ENCODE measurements at places on chromosomes 16 and 17.
A peak's percentile ranks its signal among the peaks of the same experiment; 100 is the strongest.

- no peak overlapping the region for H3K27ac ChIP-seq
- DNase-seq = no peak
- peak overlapping the region; percentile 34 for H3K4me3 ChIP-seq
- peaks cover 18% of the 10 kb centered on the region for H3K27me3 ChIP-seq
- no peaks in the 10 kb centered on the region for H3K4me1 ChIP-seq
These were observed 15.6 kb upstream of the CBFB start for GRCh38 chr16:67013233-67013822.

GRCh38 chr17:48597528-48597777 is 3.9 kb upstream of the HOXB5 start:
- H3K4me3 ChIP-seq = no peak overlapping the region
- peaks cover 4% of the 10 kb centered on the region for H3K4me1 ChIP-seq

GRCh38 chr16:56102906-56103305 is 88.4 kb upstream of the GNAO1 start:
- no peaks in the 10 kb centered on the region for H3K36me3 ChIP-seq
- H3K27ac ChIP-seq = no peak overlapping the region
- no peak for DNase-seq
- H3K4me3 ChIP-seq = no peak overlapping the region
- no peaks in the 10 kb centered on the region for H3K27me3 ChIP-seq
- no peaks in the 10 kb centered on the region for H3K4me1 ChIP-seq

DNA sequence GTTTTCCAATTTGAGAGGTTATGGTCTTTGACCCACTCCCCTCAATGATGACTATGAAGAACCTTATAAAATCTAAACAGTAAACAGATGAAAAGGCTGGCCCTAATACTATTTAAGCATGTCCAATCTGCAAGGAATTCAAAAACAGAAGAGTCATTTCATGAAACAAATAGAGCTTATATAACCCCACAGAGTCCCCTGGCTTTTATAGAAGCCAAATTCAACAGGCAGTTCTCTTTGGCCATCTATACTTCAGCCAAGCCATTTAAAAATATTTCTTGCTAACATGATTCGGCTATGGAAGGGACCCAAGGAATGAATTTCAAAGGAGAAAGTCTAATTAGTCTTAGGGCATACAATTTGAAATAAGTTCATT is 43.4 kb downstream of the SPOP start:
- H3K36me3 ChIP-seq = no peaks in the 10 kb centered on the region
- no peak overlapping the region for H3K27ac ChIP-seq
- H3K4me1 ChIP-seq = no peaks in the 10 kb centered on the region
- no peaks in the 10 kb centered on the region for H3K27me3 ChIP-seq
- DNase-seq = no peak
- H3K4me3 ChIP-seq = no peak overlapping the region

GRCh38 chr16:14502932-14503741 is 126.9 kb downstream of the PARN start:
- H3K4me1 ChIP-seq = peaks cover 8% of the 10 kb centered on the region
- no peak overlapping the region for H3K27ac ChIP-seq
- no peak overlapping the region for H3K4me3 ChIP-seq
- H3K27me3 ChIP-seq = no peaks in the 10 kb centered on the region

GRCh38 chr16:66369055-66369592 is 2.6 kb downstream of the CDH5 start:
- no peaks in the 10 kb centered on the region for H3K36me3 ChIP-seq
- no peak overlapping the region for H3K27ac ChIP-seq
- no peak overlapping the region for H3K4me3 ChIP-seq
- DNase-seq = no peak
- H3K4me1 ChIP-seq = peaks cover 6% of the 10 kb centered on the region
- no peaks in the 10 kb centered on the region for H3K27me3 ChIP-seq

DNA sequence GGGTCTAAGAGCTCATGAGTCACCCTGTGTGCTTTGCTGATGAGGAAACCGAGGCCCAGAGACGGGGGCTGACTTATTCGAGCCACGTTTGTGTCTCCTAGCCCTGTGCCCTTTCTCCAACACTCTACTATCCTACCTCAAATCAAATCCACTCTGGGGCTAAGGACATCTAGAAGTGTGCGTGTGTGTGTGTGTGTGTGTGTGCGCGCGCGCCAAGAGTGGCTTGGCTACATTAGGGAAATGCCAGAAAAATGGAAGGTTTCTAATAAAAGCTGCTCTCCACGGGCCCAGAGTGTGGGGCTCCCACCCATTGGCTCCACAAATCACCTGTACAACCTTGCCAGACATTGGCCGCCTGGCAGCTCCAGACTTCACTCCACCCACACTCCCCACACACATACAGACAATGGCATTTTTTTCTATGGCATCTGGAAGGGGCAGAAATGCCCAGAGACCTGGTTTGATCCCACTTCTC is 30.3 kb upstream of the PHOSPHO1 start:
- no peaks in the 10 kb centered on the region for H3K36me3 ChIP-seq
- DNase-seq = no peak
- H3K4me1 ChIP-seq = no peaks in the 10 kb centered on the region

- no peaks in the 10 kb centered on the region for H3K27me3 ChIP-seq
- no peak overlapping the region for H3K27ac ChIP-seq
- H3K4me1 ChIP-seq = no peaks in the 10 kb centered on the region
- DNase-seq = no peak
- H3K4me3 ChIP-seq = no peak overlapping the region
- peaks cover under 1% of the 10 kb centered on the region for H3K36me3 ChIP-seq
These were observed 49.0 kb downstream of the RHOT1 start for GRCh38 chr17:32191306-32191705.

DNA sequence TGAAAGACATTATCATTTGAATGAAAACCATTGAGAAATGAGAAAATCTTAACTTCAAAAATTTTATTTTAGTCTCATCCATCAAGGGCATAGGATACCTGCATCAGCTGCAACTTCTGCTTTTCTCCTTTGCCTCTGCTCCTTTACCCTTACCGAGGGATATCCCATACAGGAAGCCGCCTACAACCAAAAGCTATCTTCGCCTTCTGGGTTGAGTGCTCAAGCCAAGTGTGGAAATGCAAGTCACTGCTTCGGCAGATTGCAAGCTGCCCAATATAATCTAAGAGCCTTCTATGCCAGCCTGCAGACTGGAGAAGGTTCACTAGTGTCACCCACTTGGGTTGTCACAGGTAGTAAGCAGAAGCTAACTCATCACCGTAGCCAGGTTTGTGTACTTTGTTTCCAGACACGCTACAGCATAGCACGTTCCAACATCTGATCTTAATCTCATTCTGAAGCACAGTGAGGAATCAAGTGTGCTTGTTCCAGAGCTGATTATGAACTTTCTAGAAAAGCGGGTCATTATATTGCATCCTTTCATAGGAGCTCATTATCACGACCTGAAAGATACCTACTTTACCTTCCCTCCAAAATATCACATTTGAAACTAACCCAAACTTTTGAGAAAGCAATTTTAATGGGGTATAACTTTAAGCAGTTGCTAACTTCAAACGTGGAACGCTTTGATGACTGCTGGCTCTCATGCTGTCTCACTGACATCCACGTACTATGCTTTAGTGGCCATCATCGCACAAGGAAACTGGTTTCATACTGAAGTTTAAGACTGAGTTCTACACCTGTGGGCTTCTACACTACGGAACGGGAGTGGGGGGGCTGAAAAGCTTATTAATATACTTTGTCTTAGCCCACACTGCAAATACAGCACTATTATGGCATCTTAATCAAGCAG is 8.0 kb upstream of the UNK start:
- H3K4me3 ChIP-seq = no peak overlapping the region
- H3K4me1 ChIP-seq = no peaks in the 10 kb centered on the region
- DNase-seq = no peak
- H3K27ac ChIP-seq = no peak overlapping the region
- H3K36me3 ChIP-seq = peaks cover 15% of the 10 kb centered on the region

DNA sequence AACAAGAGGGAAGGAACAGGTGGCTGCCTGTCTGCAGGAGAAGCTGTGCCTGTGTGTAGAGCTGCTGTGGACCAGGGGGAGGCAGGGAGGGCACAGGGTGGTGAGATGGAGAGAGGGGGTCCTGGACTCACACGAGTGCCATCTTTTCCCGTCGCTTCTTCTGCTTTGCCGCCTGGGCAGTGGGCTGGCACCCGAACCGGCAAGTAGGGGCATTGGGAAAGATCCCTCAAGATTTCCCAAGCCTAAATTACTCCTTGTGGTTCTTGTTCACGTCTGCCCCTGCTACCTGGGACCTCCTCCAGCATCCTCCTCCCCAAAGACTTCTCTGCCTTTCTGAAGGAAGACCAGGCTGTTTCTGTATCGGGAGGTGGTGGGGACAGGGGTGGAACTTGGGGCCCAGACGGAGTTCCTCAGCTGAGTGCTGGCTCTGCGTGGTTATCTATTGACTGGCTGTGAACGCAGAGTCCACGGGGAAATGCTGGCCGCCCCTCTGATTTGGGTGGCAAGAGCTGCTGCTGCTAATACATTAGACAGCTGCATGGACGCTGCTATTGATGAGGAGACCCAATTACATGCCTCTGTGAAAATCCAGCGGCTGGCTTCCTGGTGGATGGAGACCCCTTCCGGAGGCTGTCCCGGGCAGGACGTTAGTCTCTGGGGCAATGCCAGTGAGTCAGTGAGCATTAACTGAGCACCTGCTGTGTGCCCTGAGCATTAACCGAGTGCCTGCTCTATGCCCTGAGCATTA is 114.5 kb downstream of the OR1D5 start:
- DNase-seq = no peak
- no peaks in the 10 kb centered on the region for H3K27me3 ChIP-seq
- H3K36me3 ChIP-seq = no peaks in the 10 kb centered on the region
- H3K4me3 ChIP-seq = no peak overlapping the region
- no peaks in the 10 kb centered on the region for H3K4me1 ChIP-seq

All from iPS DF 6.9 (cell line).